Activated CD8-positive, alpha-beta T cell treated with anti-CD3 and anti-CD28 coated beads, Interleukin-2, amount 10 ng/mL, durations not matched to agents 7 days and 5 days (primary cell): ENCODE measurements at places on chromosomes 4 and X. TPM values are rescaled to one million over a fixed set of nuclear protein-coding genes. Genes with fewer than 3 reads are reported as not detected.

LNX1 gene
- total RNA-seq: not detected

- H3K27ac ChIP-seq: no peak overlapping the region
- H3K36me3 ChIP-seq: no peaks in the 10 kb centered on the region
- DNase-seq: no peak
- H3K4me1 ChIP-seq: no peaks in the 10 kb centered on the region
- H3K4me3 ChIP-seq: no peak overlapping the region
Observed at GRCh38 chrX:133555782-133556458, 140.6 kb upstream of the GPC4 start.

GABRG1 gene
- not detected for total RNA-seq

DNA sequence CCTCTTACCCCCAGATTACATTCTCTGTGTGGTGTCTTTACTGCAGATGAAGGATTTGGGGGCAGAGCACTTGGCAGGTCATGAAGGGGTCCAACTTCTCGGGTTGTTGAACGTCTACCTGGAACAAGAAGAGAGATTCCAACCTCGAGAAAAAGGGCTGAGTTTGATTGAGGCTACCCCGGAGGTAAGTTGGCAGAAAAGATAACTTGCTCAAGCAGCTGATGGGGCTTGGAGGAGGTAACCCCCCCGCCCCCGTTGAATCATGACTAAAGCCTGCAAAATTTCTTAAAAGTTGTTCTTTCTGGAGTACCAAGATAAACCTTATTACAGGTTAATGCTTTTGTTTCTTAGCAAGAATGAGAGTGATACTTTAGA, 1.5 kb downstream of the CCNG2 start:
- H3K4me3 ChIP-seq: peak overlapping the region; percentile 84
- H3K27me3 ChIP-seq: no peaks in the 10 kb centered on the region
- H3K36me3 ChIP-seq: peaks cover 36% of the 10 kb centered on the region
- H3K27ac ChIP-seq: peak overlapping the region; percentile 72
- DNase-seq: no peak

GCNA gene
- 6.6 TPM for total RNA-seq

GRCh38 chr4:75683482-75684155, 10.4 kb upstream of the G3BP2 start:
- peaks cover 13% of the 10 kb centered on the region for H3K36me3 ChIP-seq
- no peak overlapping the region for H3K4me3 ChIP-seq
- peaks cover 49% of the 10 kb centered on the region for H3K4me1 ChIP-seq
- DNase-seq: no peak
- no peaks in the 10 kb centered on the region for H3K27me3 ChIP-seq

- H3K27ac ChIP-seq: no peak overlapping the region
- no peak for DNase-seq
- peaks cover 13% of the 10 kb centered on the region for H3K4me1 ChIP-seq
- H3K36me3 ChIP-seq: no peaks in the 10 kb centered on the region
- no peak overlapping the region for H3K4me3 ChIP-seq
Observed at GRCh38 chr4:41878170-41878969, 56.9 kb upstream of the TMEM33 start.

XG gene
- total RNA-seq: not detected

DNA sequence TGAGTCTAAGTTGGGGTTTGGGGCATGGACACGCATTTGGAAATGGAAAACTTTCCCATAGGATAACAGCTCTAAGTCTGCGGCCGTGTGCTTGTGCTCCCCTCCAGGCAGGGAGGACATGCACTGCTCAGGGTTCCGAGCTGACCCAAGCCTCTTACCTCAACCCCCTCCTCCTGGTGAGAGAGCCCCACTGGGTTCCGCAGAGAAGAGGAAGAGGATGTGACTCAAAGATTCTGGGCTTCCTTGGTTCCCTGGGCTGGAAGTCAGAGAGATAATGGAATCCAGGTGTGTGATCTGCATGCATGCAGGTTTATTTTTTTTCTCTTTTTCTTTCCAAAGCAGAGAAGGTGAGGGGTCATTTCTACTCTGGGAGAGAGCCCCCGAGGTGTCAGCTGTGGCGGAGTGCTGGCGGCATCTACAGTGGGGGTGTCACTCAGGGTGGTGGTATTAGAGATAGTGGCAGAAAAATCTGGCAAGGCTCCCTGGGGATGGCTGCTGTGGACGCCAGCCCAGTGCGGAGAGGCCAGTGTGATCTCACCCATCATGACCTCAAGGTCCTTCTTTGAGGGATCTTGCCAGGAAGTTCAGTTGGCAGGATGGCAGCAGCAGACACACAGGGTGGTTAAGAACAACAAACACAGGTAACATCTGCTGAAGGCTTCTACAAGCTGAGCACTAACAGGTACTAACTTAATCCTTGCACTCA, 168.7 kb upstream of the HAND2 start:
- no peaks in the 10 kb centered on the region for H3K36me3 ChIP-seq
- no peak for DNase-seq
- H3K4me3 ChIP-seq: no peak overlapping the region
- H3K27ac ChIP-seq: no peak overlapping the region

EGF gene
- total RNA-seq: not detected

DNA sequence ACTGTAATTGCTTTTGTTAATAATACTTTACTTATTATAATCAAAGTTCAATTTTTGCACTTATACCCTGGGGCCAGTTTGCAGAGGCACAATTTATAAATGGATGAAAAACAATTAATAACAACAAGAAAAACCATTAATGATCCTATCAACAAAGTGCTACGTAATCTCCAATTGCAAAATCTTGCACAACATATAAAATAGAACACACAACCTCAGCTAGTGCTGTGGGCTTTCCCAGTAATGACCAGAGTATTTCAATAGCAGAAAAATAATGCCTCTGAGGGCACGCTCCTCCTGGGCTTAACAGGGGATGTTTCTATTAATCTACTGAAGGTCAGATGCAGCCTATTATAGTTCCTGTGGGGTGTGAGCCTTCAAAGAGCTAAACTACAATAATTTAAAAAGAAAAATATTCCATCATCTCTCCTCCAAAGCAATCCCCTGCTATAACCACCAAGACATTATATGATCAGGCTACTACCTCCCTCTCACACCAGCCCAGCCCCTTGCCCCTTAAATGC, 508.5 kb upstream of the SLIT2 start:
- H3K27ac ChIP-seq: no peak overlapping the region
- H3K4me1 ChIP-seq: no peaks in the 10 kb centered on the region
- DNase-seq: no peak
